ENCODE measurements at places on chromosomes 5 and 9. TPM values are rescaled to one million over a fixed set of nuclear protein-coding genes. Genes with fewer than 3 reads are reported as not detected.
A peak's percentile ranks its signal among the peaks of the same experiment; 100 is the strongest.

PLAC8L1 gene
- 0.27 TPM for total RNA-seq

- DNase-seq: no peak
These were observed 1139.1 kb upstream of the SEMA6A start for GRCh38 chr5:117713585-117714198.

DNA sequence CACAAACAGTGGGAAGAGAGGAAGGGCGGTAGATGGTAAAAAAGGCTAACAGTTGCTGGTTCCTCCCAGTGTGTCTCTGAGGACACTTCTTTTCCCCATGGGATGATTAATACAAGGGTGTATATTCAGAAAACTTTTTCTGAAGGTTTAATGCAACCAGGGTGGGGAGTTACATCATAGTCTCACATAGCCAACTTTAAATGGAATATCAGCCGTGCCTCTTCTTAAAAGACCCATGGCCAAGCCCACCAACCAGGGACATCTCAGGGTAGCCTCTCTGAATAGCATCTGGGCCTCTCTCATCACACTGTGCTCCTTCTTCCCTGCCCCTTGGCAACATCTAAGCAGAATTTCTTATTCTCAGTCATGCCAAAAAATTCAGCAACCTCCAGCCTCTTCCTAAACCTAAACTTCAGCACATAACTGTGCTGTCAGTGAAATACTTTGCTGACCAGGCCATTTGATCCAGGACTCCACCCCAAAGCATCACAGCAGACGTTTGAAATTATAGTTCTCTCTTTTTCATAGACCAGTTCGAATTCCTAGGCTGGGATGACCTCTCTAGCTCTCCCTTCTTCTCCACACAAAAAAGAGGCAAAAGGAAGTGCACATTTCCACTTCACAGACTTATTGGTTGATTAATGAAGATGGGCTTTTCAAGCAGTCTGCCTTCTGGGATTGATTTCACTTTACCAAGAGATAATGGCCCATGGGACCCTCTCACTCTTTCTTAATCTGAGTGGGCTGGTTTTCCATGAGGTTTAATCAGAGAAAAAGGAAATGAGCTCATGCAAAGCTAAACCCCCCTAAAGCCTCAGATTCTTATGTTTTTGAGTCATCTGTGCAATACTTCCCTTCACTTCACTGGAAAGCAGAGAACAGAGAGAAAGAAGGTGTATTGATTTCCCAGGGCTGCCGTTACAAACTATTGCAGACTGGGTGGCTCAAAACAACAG lies 85.1 kb upstream of the RAI14 start:
- no peak for DNase-seq

- DNase-seq: no peak
These were observed 143.5 kb downstream of the NFIB start for GRCh38 chr9:14170392-14170931.

- peak; percentile 34 for DNase-seq
These were observed 464.5 kb downstream of the ICE1 start for GRCh38 chr5:5886812-5887486.

Data from K562 (cell line).